ENCODE measurements at places on chromosomes 2 and 18.
A peak's percentile ranks its signal among the peaks of the same experiment; 100 is the strongest.

- peak; percentile 11 for DNase-seq
These were observed 65.2 kb downstream of the PLCL1 start for GRCh38 chr2:197869501-197870111.

DNA sequence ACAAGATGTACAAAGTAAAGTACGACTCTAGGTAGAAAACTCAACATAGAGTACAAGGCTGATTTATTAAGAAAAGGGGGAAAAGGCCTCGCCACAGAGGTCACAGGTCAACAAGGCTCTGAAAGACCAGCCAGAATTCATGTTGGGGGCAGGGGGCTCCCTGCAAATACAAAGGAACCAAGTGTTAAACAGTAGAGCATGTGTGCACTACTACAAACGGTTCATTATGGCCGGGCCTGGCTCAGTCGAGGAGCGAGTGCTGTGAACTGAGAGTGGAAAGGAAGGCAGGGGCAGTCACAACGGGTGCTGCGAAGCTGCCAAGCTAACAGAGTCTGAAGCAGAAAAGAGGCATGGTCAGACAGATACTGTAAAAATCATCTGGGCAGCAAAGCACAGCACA lies 77.1 kb downstream of the MBOAT2 start:
- DNase-seq, result no peak

- DNase-seq, result no peak
These were observed 69.8 kb upstream of the FHL2 start for GRCh38 chr2:105468582-105469042.

GRCh38 chr2:120596990-120597594 lies 138.6 kb upstream of the GLI2 start:
- DNase-seq, result no peak

DNA sequence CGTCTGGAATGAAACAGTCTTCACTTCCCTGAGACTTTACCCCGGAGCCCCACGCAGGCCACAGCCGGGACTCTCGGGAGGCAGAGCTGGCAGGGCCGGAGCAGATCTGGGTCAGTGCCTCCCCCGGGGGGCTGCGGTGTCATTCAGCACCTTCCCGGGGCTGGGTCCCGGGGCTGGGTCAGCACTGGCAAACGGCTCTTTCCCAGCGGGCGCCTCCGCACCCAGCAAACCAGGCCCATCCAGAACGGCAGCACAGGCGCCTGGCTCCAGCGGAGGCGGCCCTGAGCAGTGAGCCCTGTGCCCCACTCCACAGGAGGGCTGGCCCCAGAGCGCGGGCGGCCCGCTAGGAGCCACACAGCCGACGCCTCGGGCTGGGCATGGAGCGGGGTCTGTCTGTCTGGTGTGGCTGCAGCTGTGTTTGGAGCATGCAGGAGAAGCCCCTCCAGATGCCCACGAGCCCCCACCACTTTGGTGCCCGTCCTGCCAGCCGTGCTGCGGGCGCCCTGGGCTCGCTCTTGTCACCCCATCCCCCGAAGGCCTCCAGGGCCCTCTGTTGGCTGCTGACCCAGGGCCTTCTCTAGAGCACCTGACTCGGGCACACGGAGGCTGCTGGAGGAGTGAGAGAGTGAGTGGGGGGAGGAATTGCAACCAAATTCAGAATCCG lies 132.1 kb upstream of the CTDP1 start:
- DNase-seq, result no peak
